ENCODE measurements at places on chromosomes 6 and 20.
A peak's percentile ranks its signal among the peaks of the same experiment; 100 is the strongest.

DNA sequence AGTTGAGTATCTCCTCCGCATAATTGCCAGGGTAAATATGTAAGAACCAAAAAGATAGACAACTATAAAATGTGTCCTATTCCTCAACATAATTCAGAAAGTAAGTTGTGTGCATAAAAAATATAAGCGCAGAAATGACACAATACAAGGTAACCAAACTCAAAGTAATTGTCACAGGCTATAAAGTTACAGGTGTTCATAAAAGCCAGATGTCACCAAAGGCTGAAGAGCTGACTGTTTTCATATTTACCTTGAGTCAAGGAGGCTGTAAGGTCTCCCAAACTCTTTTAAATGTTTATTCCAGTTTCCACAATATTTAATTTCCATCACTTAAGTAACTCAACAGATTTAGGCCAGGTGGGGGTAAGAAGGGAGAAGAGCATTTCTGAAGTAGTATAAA is 192.2 kb upstream of the MARCKS start:
- no peak for DNase-seq

DNA sequence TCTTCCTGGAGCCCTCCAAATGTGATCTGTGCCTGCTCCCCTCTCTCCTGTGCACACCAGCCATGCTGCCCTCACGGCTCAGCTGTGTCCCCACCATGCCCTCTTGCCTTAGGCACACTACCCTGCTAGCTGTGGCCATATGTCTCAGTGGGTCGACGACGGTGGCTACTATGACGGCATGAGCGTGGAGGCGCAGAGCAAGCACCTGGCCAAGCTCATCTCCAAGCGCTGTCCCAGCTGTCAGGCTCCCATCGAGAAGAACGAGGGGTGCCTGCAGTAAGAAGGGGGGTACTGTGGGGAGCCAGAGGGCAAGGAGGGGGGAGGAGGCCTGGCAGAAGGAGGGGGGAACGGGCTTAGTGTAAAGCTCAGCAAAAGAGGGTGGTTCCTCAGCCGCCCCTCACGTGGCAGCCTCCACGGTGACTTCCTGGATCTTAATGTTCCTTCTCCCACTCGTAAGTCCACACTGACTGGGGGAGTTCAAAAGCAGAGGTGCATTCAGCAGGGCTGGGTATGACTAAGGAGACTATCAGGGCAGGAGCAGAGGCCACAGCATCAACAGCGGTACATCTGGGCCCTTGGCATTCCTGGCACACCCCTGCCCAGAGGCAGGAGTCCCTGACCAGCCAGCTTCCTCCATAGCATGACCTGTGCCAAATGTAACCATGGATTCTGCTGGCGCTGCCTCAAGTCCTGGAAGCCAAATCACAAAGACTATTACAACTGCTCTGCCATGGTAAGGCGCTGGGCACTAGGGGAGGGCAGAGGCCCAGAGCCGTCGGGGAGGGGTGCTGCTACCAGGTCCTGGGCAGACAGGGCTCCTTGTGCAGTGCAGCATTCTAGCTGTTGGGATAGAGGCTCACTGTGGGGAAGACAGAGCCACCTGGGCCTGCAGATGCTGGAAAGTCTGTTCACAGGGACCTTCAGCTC is 8.0 kb downstream of the DNPH1 start:
- DNase-seq, result no peak

GRCh38 chr20:13771853-13772453 is 12.8 kb downstream of the ESF1 start:
- DNase-seq, result no peak

- no peak for DNase-seq
Observed at GRCh38 chr20:9140162-9140760, 71.4 kb downstream of the PLCB4 start.

- DNase-seq, result no peak
Observed at GRCh38 chr6:158686311-158686710, 36.5 kb downstream of the SYTL3 start.

GRCh38 chr6:165775721-165776120 is 112.7 kb upstream of the PDE10A start:
- DNase-seq, result no peak

GRCh38 chr20:45576995-45577394 is 2.1 kb downstream of the WFDC8 start:
- DNase-seq, result no peak

- DNase-seq, result no peak
Observed at GRCh38 chr6:37867756-37868446, 48.4 kb downstream of the ZFAND3 start.

DNA sequence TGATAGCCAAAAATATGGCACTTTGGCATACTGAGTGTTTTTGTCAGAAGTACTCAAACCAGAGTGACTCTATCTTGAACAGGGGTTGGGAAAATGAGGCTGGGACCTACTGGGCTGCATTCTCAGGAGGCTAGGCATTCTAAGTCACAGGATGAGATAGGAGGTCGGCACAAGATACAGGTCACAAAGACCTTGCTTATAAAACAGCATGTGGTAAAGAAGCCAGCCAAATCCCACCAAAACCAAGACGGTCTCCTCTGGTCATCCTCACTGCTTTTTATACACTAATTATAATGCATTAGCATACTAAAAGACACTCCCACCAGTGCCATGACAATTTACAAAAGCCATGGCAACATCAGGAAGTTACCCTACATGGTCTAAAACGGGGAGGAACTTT is 985.1 kb downstream of the HACE1 start:
- no peak for DNase-seq

GRCh38 chr6:162856885-162857284 is 129.1 kb downstream of the PACRG start:
- no peak for DNase-seq

DNA sequence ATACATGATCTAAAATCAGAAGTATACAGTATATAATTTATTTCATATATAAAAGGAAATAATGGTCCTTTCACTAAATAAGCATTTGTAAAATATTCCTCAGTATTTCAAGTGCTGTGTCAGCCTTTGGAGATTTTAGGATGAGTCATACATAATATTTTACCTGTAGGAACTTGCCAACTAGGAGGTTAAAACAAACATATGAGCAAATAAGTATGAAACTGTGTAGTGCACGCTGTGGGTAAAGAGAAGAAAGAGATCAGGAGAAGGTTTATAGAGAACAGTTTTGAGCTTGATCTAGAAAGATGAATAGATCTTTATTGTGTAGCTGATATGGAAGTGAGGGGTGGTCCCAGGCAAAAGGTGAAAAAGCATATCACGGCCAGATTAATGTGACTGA is 169.9 kb upstream of the RNF217 start:
- DNase-seq, result no peak

- no peak for DNase-seq
Observed at GRCh38 chr6:30814146-30815040, 69.9 kb upstream of the DDR1 start.

GRCh38 chr6:158009114-158009891 is 27.6 kb downstream of the SYNJ2 start:
- no peak for DNase-seq

DNA sequence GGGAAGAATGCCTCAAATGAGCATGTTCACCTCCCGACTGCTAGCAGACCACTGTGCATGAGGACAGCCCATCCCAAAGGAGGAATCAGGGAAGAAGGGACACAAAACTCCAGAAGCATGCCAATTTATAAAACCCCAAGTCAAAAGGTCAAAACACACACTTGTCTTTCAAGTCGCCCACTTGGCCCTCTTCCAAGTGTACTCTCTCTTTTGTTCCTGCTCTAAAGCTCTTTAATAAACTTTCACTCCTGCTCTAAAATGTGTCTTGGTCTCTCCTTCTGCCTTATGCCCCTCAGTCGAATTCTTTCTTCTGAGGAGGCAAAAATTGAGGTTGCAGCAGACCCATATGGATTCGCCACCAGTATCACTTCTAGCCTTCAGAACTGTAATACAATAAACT is 33.9 kb upstream of the TPBG start:
- DNase-seq, result no peak

DNA sequence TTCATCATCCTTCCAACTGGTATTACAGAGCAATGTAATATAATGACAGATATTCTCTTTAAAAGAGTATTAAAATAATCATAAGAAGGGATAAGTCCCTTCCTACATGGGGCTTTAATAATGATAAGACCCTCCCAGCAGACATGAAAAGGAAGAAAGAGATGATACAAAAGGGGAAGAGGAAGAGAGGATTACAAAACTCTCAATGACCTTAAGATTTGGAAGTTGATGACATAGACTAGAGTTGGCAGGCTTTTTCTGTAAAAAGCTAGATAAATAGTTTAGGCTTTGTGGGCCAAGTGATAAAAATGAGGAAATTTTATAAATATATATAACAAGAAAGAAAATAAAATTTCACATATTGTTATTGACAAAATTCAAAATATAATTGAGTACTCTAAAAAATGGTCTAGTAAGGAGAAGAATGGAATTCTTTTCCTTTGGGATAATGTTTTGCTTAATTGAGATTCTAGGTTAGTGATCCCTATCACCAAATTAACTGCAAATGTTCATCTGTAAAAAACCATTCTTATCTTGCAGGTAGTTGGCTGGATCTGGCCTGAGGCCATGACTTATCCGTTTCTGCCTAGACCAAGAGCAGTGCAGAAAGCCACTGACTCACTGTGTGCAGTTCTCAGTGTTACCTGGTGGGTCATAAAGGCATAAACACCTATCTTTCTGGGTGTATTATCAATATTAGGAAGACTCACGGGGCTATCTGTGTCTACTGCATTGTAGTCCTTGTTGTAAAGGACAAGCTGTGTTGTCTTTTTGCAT is 11.0 kb downstream of the RIPOR2 start:
- no peak for DNase-seq

GRCh38 chr6:44078827-44079671 is 48.2 kb downstream of the MRPL14 start:
- DNase-seq, result peak; percentile 59

DNA sequence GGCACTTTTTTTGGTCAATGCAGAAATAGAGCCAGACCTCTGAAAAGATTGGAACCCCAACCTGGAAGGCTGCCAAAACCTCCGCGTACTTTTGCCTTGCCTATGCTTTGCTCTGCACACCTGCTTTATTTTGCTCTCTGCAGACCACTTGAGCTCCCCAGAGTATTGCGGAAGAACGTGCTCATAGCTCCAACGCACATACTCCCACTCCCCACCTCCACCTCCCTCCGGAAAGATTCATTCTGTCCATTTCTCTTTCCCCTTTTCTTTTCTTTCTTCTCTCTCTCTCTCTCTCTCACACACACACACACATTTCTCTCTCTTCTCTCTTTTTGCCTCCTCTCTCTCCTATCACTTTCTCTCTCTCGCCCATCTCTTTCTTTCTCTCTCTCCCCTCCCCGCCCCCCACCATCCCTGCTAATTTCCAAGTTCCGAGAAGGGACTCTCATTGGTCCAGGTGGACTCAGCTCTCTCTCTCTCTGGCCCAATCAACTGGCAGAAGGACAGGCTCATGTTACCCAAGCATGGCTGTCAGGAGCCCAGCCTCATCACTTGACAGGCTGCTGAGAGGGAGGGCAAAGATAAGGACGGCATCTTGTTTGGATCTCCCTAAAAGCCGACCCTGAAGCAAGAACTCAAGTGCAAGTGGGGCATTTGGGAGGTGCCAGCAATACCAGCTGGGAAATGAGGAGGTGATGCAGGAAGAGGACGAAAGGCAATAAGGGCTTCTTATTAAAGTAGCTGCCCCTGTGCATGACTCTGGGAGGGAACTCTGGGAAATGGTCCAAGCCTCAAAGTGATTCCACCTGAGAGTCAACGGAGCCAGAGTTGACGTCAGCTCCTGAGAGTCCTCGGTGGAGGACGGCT is 246.1 kb downstream of the LY86 start:
- no peak for DNase-seq

GRCh38 chr6:1596088-1596852 is 13.4 kb upstream of the FOXC1 start:
- peak; percentile 49 for DNase-seq

DNA sequence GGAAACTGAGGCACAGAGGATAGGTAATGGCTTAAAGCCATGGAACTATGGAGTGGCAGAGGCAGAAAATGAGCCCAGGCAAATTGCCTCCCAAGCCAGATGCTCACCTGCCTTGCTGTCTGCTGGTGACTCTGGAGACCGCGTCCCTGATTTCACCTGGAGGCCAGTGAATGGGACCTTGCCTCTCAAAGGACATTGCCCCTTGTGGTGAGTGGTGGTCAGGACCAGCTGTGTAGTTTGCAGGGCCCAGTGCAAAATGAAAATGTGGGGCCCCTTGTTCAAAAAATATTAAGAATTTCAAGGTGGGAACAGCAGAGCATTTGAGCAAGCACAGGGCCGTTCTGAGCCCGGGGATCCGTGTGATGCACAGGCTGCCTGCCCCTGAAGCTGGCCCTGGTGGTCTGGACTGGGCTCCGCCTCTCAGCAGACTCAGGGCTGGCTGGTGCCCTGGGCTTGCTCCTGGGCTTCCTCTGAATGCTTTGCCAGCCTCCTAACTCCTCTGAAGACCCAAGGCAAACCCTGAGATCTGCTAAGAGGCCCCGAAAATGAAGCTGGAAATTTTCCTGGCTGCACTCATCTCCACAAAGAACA is 19.8 kb upstream of the KCNG1 start:
- DNase-seq, result no peak

DNA sequence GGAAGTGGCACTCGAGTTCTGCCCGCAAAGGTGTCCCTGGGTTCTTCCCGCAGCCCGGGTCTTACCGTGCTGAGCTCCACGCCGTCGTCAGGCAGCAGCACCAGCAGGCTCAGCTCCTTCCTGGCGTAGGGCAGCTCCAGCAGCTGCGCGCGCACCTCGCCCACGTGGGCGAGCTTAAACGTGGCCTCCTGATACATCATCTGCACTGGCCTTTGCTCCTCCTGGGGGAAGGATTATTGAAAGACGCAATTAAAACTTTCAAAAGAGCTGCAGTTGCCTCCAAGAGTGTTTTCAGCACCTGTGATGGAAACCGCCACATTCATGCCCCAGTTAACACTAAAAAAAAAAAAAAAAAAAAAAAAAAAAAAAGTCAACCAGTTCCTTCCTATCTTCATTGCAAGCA is 11.3 kb downstream of the SERPINB9 start:
- DNase-seq, result peak; percentile 48

GRCh38 chr6:93972791-93973190 is 553.4 kb upstream of the EPHA7 start:
- no peak for DNase-seq

- no peak for DNase-seq
Observed at GRCh38 chr20:19888269-19888671, 128.9 kb upstream of the NAA20 start.

GRCh38 chr6:110327391-110327790 is 30.8 kb downstream of the METTL24 start:
- no peak for DNase-seq

DNA sequence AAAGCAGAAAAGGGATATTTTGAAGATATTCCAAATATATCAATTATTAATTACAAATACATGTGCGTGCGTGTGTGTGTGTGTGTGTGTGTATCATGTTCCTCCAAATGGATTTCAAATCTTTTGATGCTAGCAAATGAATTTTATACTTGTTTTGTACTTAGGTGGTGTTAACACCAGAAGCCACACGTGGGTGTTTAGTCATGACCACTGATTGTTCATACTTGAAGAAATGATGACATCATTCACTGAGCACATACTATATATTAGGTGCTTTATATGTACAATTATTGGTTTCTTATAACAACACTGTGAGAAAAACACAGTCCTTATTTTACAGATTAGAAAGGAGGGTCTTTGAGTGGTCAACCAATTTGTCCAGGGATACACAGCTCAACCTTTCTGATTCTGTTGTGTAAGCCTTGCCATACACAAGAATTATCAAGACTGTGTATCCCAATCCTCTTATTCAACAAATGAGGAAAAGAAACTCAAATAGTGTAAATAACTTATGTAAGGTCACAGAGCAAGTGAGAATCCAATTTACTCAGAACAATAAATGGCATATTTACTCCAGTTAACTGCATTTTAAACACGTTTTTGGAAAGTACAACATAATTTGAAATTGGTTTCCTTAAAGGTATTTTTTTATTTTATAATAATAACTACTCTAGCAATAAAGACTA is 88.5 kb downstream of the BCAS1 start:
- DNase-seq, result no peak
